ENCODE measurements at places on chromosomes 16 and 17. TPM values are rescaled to one million over a fixed set of nuclear protein-coding genes. Genes with fewer than 3 reads are reported as not detected.

DNA sequence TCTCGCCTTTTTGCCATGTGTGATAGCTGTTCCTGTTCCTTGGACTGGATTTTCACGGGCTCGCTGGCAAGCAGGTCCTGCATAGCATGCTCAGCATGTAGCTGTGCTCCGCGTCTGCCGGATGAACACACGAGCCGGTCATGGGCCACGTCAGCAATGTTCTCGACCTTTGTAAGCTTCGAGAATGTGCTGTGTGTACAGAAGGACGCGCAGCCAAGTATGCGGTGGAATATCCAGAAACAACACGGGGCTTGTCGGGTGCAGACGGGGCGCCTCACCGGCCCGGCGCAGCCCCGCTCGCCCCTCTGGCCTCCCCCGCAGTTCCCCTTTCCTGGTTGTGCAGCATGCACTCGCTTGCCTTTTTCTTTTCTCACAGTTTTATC lies 42.2 kb downstream of the RPTOR start:
- peak overlapping the region; percentile 36 for H3K27ac ChIP-seq
- peak overlapping the region; percentile 30 for H3K4me3 ChIP-seq
- H3K4me1 ChIP-seq, result peaks cover 75% of the 10 kb centered on the region

GRCh38 chr17:10640475-10640874 lies 16.6 kb downstream of the MYH3 start:
- H3K27ac ChIP-seq, result no peak overlapping the region
- no peaks in the 10 kb centered on the region for H3K27me3 ChIP-seq
- no peaks in the 10 kb centered on the region for H3K4me1 ChIP-seq

DNA sequence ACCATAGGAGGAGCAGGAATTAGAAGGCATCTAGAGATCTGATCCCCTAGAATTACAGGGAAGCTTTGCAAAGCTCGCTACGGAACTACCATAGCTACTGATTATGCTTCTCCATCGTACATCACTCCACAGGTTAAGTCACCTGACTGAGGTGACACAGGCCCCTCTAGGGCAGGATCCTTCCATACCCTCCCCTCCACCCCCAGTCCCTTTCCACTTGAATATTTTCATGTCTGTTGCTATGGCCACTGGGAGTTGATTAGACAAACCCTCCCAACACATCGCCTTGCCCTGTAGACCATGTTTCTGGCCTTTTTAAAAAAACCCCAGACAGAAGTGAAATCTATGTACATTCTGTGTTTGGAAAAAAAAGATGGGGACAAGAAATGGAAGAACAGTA lies 287.1 kb downstream of the SOX9 start:
- no peak overlapping the region for H3K27ac ChIP-seq
- H3K4me1 ChIP-seq, result no peaks in the 10 kb centered on the region
- no peak for DNase-seq
- no peak overlapping the region for H3K4me3 ChIP-seq

- no peaks in the 10 kb centered on the region for H3K27me3 ChIP-seq
- peaks cover 2% of the 10 kb centered on the region for H3K36me3 ChIP-seq
- no peak overlapping the region for H3K4me3 ChIP-seq
- no peak overlapping the region for H3K27ac ChIP-seq
- H3K4me1 ChIP-seq, result no peaks in the 10 kb centered on the region
Measured at GRCh38 chr16:53998024-53998810, 288.4 kb downstream of the IRX3 start.

DNA sequence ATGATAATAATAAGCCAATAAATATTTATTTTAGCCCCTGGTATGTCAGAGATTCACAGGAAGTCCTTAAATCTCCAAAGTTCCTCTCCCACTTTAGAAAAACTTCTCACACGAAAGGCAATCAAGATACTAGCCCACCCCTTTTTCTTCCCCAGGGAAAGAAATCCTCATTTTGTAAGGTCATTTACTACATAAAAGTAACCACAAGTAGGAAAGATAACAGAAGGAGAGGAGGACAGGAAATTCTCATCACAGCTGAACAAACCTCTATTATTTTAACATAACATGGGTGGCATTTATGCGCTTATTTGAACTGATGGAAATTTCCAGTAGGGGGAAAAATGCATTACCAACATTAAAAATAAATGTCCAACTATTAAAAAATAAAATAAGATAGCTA lies 3.4 kb downstream of the FAM222B start:
- no peaks in the 10 kb centered on the region for H3K27me3 ChIP-seq
- DNase-seq, result no peak
- peaks cover 25% of the 10 kb centered on the region for H3K4me1 ChIP-seq

DNA sequence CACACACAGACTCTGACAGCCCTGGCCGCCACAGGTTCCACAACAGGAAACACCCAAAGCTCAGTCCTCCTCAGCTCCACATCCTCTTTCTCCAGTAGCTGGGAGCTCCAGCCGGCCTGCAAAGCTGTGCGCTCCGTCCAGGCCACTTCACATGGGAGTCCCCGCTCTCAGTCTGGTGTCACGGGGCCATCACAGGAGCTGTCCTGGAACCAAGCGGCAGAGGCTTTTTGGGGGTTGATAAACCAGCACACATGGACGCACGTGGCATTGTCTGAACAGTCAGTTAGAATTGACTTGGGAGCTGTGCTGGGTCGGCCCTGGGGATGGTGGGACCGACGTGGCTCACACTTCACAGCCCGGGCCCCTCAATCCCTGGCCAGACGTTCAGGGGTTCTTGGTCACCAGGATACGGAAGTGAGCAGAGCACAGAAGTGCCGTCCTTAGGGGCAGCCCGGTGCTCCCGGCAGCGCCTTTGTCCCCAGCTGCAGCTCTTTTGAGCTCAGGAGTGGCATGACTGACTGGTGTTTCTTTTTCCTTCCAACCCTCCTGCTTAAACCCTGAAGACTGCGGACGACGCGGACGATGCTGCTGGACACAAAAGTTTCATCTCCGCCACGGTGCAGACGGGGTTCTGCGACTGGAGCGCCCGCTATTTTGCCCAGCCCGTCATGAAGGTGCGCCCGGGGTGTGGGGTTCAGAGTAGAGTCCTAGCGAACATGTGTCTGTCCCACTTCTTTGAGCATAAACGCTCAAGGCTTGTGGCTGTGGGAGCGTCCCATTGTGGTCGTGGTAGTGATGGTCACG lies 66.6 kb upstream of the CHMP6 start:
- H3K27me3 ChIP-seq, result no peaks in the 10 kb centered on the region
- peaks cover 12% of the 10 kb centered on the region for H3K36me3 ChIP-seq
- no peak overlapping the region for H3K27ac ChIP-seq
- no peak overlapping the region for H3K4me3 ChIP-seq

DNA sequence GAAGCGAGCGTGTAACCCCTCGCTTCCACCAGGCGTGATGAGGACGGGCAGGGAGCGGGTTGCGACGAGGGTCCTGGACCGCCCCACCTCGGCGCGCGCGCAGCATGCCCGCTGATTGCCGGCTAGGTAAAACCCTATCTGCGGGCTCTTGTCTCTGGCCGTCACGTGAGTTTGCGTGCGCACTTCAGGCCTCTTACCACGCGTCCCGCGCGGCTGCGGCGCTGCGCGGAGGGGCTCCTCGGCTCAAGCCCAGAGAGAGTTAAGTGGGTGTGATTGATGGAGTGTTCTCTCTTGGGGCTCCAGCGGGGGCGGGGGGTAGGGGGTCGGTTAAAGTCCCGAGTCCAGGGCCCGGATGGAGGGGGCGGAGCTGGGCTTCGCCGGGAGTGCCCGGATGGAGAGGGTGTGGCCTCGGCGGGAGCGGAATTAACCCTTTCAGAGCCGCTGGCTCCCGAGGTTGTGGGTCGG lies 7.9 kb downstream of the KDM6B start:
- H3K36me3 ChIP-seq, result peaks cover 3% of the 10 kb centered on the region
- H3K27ac ChIP-seq, result peak overlapping the region; percentile 89
- DNase-seq, result peak; percentile 87

GRCh38 chr16:72036098-72036497 lies 18.2 kb upstream of the HP start:
- no peak overlapping the region for H3K27ac ChIP-seq
- H3K4me3 ChIP-seq, result no peak overlapping the region
- H3K36me3 ChIP-seq, result no peaks in the 10 kb centered on the region
- H3K27me3 ChIP-seq, result no peaks in the 10 kb centered on the region
- DNase-seq, result no peak

GRCh38 chr16:82900559-82900958 lies 273.8 kb downstream of the CDH13 start:
- H3K4me3 ChIP-seq, result no peak overlapping the region
- no peak overlapping the region for H3K27ac ChIP-seq
- H3K4me1 ChIP-seq, result no peaks in the 10 kb centered on the region
- DNase-seq, result no peak
- H3K36me3 ChIP-seq, result no peaks in the 10 kb centered on the region
- no peaks in the 10 kb centered on the region for H3K27me3 ChIP-seq

- no peak for DNase-seq
- H3K27me3 ChIP-seq, result no peaks in the 10 kb centered on the region
- H3K27ac ChIP-seq, result no peak overlapping the region
- peaks cover 11% of the 10 kb centered on the region for H3K4me1 ChIP-seq
- H3K4me3 ChIP-seq, result no peak overlapping the region
- H3K36me3 ChIP-seq, result no peaks in the 10 kb centered on the region
Measured at GRCh38 chr16:21991621-21992020, 9.3 kb downstream of the PDZD9 start.

DNA sequence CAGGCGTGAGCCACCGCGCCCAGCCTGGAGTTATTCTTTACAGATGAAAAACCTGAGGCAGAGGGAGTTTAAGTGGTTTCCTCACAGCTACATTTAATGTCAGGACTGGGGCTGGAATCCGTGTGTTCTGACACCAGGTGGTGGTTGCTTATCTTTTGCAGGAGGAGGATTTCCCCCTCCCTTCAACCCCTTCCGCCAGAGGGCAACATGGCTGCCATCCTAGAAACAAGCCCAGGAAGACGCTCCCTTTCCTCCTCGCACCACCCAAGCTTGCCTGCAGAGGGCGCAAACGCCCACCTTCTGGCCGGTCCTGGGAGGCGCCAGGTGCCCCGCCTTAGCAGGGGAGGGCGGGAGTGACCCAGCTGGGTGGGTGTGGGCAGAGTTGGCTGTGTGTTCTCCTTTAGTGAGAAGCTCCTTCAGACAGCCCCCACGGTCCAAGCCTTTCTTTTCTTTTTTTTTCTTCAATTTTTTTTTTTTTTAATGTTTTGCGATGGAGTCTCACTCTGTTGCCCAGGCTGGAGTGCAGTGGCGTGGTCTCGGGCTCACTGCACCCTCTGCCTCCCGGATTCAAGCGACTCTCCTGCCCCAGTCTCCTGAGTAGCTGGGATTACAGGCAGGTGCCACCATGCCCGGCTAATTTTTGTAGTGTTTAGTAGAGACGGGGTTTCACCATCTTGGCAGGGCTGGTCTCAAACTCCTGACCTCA lies 9.9 kb upstream of the RAP1GAP2 start:
- no peaks in the 10 kb centered on the region for H3K4me1 ChIP-seq
- no peak overlapping the region for H3K4me3 ChIP-seq
- DNase-seq, result peak; percentile 93
- H3K27ac ChIP-seq, result no peak overlapping the region

- no peaks in the 10 kb centered on the region for H3K27me3 ChIP-seq
- peak overlapping the region; percentile 46 for H3K27ac ChIP-seq
- H3K36me3 ChIP-seq, result peaks cover 19% of the 10 kb centered on the region
- H3K4me3 ChIP-seq, result no peak overlapping the region
- H3K4me1 ChIP-seq, result peaks cover 53% of the 10 kb centered on the region
Measured at GRCh38 chr16:30349675-30350074, 5.4 kb downstream of the CD2BP2 start.

DNA sequence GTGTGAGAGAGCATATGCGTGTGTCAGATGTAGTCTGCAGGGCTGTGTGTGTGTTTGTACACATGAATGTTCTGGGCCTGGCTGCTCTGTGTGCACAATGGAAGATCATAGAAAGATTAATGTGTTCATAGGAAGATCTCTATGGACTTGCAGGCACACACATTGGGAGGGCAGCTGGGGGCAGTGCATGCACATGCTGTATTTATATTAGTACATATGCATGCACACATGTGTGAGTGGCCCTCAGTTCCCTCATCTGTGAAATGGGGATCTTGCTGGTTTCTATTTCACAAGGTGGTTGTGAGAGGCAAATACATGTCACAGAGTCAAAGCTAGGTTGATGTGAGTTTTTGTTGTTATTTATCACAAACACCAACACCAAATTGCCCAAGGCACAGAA lies 2.1 kb downstream of the CA7 start:
- no peak overlapping the region for H3K27ac ChIP-seq
- no peaks in the 10 kb centered on the region for H3K36me3 ChIP-seq
- DNase-seq, result no peak

- no peaks in the 10 kb centered on the region for H3K4me1 ChIP-seq
- H3K4me3 ChIP-seq, result no peak overlapping the region
Measured at GRCh38 chr16:25217921-25218320, 1.2 kb downstream of the AQP8 start.

DNA sequence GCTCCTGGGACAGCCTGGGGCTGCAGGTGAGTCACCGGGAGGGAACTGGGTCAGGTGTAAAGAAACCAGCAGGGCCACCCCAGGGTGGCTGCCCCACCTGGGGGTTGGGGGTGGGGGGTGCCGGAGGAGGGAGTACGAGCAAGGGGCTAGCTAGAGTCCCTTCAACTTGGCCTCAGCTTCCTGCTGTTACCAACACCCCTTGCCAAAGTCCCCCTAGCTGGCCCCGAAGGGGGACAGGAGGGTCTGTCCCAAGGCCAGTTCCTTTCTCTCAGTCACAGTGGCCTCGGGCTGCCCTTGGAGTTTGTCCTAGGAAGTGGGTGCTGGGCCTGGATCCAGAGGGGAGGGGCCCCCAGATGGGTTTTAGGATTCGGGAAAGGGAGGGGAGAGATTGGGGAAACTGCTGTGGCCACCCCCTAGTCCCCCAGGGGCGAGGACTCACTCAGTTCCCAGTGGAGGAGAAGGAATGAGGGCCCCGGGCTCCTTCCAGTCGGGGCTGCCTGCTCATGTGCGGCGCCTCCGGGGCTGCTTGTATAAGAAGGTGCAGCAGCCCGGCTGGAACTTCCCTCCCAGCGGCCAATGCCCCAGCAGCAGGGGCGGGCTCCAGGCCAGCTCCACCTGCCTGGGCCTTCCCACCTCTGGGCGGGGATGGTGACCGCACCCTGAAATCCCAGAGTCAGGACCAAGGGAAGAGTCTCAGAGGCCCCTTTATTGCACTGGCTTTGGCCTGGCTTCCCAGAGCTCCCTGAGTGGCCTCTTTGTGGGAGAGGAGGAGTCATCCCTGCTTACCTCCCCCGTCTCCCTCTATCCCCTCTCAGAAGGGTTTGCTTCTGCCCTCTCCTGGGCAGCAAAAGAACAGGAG lies 7.3 kb downstream of the ARHGAP27 start:
- no peak overlapping the region for H3K27ac ChIP-seq
- H3K27me3 ChIP-seq, result no peaks in the 10 kb centered on the region
- no peaks in the 10 kb centered on the region for H3K36me3 ChIP-seq

Gene TUBG2
- total RNA-seq, result 11.2 TPM

Gene PRR35
- not detected for total RNA-seq

Gene KSR1
- total RNA-seq, result 191 TPM

Gene GCGR
- total RNA-seq, result 0.17 TPM

Gene SEPHS2
- total RNA-seq, result 67.0 TPM

Gene DNAH9
- total RNA-seq, result not detected

Gene CMTM4
- total RNA-seq, result 3.7 TPM

Data from activated T-cell treated with anti-CD3 and anti-CD28 coated beads, Interleukin-2, amount 50 U/mL, for 72 hours (primary cell).